ENCODE measurements at places on chromosomes 1 and 21. TPM values are rescaled to one million over a fixed set of nuclear protein-coding genes. Genes with fewer than 3 reads are reported as not detected.

DNA sequence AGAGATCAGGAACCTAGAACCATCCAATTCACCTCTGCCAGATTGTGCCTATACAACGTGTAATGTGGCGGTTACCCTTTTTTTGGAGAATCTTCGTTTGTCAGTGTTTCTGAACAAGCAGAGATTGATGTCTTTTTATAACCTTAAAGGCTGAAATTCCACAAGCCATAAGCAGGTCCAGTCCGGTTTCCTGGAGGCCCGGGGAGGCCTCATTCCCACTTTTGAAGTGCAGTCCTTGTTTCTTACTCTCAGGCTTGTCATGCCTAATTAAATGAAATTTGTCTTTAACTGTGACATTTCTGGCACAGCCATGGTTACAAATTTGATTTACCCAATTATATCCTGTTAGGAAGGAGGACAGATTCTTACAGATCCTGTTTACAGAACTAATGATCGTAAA lies 27.8 kb downstream of the ZNF362 start:
- DNase-seq: no peak

DNA sequence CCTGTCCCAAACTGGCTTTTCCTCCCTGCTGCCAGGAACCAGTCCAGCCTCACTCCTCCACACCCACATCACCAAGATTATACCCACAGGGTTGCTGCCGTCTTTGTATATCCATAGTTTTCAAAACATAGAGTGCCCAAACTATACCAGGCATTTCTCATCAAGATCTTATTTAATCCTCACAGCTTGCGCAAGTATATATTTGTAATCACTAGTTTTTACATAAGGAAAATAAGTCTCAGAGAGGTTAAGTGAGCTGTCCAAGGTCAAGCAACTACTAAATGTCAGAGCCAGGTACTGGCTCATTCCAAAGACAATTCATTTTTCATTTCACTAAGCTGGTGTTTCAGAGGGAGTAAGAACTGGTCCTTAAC lies 34.9 kb upstream of the ZNF362 start:
- no peak for DNase-seq

DNA sequence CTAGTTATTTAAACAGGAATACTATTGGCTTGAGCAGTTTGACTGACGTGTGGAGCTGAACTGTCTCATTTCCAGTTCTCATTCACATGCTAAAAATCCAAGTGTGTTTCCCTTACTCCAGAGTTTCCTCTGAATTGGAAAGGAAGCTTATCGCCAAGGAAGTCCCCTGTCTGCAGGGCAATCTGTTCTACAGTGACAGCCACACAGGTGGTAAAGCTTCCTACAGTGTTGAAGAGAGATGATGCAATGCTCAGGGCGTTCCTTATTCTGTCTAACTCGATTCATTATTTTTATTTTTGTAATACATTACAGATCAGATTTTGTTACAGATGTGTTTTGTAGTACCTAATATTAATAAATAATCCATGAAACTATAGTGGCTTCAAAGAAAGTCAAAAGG lies 41.3 kb downstream of the ADAMTS5 start:
- DNase-seq: no peak

- DNase-seq: peak; percentile 69
Measured at GRCh38 chr1:25022361-25023189, 92.5 kb upstream of the RUNX3 start.

DNA sequence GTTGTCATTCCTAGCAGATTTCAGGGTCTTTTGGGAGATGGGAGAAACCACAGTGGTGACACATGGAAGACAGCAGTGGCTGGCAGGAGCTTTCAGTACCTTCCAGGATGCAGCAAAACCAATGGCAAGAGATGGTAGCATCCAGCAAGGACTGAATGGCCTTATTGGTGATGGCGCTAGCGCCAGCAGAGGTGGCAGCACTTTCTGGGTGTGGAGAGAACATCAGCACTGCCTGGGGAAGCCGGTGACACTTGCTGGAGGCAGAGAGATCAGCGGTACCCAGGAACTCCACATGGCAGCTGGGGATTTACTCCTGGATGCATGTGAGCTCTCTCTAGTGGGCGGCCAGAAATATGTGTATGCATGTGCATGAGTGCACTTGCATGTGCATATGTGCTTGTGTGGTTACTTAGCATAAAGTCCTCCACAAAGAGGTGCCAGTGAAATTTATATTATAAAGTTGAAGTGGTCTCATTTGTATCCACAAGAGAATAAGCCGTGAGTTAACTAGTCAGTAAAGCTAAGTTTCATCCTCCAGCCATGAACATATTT lies 364.7 kb downstream of the LMX1A start:
- no peak for DNase-seq

- DNase-seq: no peak
Measured at GRCh38 chr1:183129921-183130690, 56.0 kb upstream of the LAMC2 start.

The KRTAP10-7 gene
- total RNA-seq: not detected

- no peak for DNase-seq
Measured at GRCh38 chr1:168235937-168236336, 10.1 kb downstream of the SFT2D2 start.

The PRRX1 gene
- total RNA-seq: 73.1 TPM

- DNase-seq: no peak
Measured at GRCh38 chr1:16122916-16123315, 33.0 kb downstream of the EPHA2 start.

The GRIK1 gene
- 1.3 TPM for total RNA-seq

DNA sequence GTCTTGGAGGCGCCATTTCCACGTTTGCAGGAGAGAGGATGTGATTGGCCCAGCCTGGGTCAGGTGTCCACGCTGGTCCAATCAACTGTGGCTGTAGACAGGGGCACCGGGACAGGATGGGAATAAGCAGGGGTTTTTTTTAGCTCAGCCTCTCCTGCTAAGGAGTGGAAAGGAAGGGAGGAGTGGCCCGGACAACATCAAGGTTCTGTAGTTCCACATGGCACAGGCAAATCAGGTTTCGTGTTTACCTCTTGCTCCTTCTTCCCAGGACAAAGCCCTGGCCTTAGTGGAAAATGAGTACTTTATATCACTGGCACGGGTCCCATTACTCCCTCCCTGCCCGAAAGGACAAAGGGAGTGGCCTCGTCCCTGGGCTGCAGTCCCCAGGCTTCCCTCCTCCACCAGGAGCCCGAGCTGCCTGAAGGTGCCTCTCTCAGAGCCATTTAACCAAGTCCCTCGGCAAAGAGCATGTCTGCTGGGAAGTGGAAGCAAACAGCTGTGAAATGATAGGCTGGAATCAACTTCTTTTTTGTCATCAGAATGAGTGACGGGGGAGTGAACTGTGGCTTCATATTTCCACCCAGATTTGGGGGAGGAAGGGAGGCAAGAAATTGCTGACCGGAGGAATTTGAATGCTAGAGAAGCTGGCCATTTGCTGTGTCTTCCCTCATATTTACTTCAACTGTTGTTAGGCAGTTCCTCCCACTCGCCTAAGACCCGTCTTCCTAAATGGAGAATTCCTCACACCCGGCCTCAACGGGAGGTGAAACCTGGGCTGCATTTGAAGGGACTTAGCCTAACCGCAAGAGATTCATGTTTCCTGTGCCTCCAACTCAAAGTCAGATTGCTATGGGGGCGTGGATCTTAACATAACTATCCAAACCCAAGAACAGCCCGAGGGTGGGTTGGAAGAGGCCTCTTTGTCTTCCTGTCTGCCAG lies 84.9 kb upstream of the SLC44A3 start:
- DNase-seq: no peak

DNA sequence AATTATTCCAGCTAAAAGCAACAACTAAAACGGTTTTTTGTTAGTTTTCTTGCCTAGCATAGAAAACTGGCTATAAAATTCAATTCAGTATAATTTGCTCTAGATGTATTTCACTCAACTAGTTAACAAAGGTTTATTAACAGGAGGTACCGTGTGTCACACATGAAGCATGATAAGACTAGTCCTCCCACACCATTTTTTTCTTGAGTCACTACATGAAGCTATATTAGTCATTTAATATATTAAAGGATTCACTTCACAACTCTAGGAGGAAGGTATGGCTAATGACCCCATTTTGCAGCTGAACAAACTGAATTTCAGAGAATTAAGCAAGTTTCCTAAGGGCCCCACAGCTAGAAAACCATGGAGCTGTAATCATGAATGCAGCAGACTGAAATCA lies 307.8 kb upstream of the USP25 start:
- DNase-seq: no peak
